ENCODE measurements at places on chromosomes 5 and 9.

GRCh38 chr5:38414348-38414747 is 142.1 kb downstream of the LIFR start:
- no peak for DNase-seq

DNA sequence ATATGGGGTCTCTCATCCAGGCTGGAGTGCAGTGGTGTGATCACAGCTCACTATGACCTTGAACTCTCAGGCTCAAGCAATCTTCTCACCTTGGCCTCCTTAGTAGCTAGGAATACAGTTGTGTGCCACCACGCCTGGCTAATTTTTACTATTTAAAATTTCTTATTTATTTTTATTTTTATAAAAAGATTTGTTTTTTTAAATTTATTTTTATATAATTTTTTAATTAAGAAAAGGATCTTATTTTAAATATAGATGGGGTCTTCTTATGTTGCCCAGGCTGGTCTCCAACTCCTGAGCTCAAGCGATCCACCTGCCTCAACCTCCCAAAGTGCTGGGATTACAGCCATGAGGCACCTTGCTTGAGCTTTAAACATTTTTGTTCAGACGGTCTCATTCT is 2.4 kb upstream of the ZCCHC7 start:
- no peak for DNase-seq

GRCh38 chr9:113488490-113488889 is 25.0 kb downstream of the RGS3 start:
- no peak for DNase-seq

GRCh38 chr5:76074487-76075065 is 8.6 kb upstream of the SV2C start:
- no peak for DNase-seq

DNA sequence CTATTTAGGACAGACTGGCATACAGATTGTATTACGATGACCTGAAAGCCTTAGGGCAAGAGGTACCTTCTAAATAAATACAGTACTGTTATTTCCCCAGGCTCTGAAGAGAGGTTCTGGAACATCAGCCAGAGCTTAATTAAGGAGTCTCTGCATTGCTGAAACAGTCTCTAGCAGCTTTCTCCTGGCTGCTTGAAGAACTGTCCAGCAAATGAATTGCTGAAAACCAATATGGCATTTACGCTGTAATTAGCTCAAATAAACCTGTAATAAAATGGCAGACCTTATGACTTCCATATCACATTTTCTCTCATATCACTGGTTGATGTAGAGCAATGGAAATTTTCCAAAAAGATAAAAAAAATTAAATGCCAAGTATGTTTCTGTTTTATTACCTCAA is 636.3 kb downstream of the GABRG2 start:
- no peak for DNase-seq

DNA sequence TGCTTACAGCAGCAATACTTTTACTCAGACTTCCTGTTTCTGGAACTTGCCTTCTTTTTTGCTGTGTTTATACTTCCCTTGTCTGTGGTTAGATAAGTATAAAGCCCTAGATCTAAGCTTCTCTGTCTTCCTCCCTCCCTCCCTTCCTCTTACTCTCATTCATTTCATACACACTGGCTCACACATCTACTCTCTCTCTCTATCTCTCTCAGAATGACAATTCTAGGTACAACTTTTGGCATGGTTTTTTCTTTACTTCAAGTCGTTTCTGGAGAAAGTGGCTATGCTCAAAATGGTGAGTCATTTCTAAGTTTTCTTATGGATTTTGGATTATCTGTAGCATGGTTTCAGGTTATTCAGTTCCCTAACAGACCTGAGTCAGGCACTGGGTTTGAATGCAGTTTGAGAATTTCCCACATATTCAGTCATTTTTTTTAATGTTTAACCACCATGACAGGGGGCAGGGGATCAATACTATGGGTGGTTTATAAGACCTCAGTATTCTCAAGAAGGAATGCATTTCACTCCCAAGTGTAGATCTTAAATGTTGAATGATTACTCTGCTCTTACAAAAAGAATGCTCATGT is at the start of gene IL7R:
Gene IL7R, plus strand, starts transcription at position 127 of the 587 bp plus-strand sequence. Its CDS starts 87 bp downstream, at position 214.
- DNase-seq = no peak

GRCh38 chr5:103510851-103511553 is 51.6 kb downstream of the NUDT12 start:
- DNase-seq = no peak

DNA sequence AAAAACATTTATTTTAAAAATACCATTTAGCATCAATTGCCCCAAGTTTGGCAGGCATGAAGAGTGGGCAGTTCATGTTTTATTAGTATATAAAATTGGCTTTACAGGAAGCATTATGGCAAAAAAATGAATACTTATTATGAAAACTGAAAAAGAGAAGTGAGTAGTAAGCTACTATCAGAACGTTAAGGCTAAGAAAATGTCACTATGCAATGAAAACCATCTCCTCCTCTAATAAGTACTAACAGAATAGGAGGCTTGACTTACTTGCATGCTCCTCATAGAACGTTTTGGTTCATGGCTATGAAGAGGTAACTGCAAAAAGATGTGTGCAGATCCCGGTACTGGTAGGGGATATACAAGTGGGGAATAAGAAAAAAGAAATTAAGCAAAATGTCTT is 23.6 kb downstream of the TICAM2 start:
- no peak for DNase-seq

GRCh38 chr5:167869125-167869524 is 422.3 kb upstream of the WWC1 start:
- no peak for DNase-seq

GRCh38 chr5:146540414-146540813 is 24.4 kb upstream of the GPR151 start:
- DNase-seq = no peak

GRCh38 chr9:125884218-125884595 is 137.0 kb downstream of the PBX3 start:
- no peak for DNase-seq

DNA sequence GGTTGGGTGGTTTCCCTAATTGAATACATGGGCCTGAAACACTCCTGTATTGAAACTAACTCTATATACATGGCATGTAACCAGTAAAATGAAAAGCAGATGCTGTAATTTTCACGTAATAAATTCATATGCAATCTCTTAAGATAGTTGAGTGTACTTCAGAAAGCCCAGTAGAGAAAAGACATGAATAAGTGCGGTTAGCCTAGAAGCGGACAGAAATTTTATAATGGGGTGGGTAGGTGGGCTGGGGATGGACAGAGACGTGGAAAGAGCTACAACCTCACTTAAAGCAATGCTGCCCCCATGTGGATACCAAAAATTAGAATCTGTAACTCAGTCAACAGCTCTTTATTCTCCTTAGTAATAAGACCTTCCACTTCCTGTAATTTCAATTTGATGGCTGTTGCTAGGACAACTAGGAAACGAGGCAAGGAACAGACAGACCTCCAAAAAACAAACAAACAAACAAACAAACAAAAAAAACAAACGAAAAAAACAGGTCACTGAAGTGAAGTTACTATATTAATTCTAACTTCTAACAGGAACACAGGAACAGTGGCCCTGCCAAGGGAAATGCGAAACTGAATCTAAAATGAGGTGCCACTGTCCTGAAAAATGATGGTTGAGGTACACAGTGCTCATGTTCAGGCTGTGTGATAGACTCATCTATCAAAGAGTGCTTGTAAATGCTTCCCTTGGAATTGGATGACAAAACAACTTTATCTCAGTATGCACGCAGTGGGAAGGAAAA is 103.4 kb upstream of the GNA14 start:
- DNase-seq = no peak

DNA sequence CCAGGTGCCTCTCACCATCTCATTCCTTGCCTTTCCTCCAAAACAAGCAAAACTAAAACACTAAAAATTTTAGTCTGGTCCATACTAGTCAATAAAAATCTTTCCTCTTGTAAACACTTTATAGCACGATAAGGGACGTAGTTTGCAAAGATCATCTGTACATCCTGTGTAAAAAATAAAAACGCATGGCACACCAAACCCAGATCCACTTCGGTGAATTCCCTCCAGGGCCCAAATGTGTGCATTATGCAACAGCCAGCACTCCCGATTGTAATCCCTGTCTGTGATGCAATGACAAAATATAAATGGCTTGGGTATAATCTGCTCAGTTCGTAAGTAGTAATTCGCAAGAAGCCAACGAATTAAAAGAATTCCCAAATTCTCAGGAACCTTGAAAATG is 1.4 kb downstream of the FAM169A start:
- no peak for DNase-seq

GRCh38 chr9:117825609-117826347 is 121.6 kb downstream of the TLR4 start:
- DNase-seq = no peak

- no peak for DNase-seq
Observed at GRCh38 chr5:127001621-127002296, 28.6 kb downstream of the MARCHF3 start.

DNA sequence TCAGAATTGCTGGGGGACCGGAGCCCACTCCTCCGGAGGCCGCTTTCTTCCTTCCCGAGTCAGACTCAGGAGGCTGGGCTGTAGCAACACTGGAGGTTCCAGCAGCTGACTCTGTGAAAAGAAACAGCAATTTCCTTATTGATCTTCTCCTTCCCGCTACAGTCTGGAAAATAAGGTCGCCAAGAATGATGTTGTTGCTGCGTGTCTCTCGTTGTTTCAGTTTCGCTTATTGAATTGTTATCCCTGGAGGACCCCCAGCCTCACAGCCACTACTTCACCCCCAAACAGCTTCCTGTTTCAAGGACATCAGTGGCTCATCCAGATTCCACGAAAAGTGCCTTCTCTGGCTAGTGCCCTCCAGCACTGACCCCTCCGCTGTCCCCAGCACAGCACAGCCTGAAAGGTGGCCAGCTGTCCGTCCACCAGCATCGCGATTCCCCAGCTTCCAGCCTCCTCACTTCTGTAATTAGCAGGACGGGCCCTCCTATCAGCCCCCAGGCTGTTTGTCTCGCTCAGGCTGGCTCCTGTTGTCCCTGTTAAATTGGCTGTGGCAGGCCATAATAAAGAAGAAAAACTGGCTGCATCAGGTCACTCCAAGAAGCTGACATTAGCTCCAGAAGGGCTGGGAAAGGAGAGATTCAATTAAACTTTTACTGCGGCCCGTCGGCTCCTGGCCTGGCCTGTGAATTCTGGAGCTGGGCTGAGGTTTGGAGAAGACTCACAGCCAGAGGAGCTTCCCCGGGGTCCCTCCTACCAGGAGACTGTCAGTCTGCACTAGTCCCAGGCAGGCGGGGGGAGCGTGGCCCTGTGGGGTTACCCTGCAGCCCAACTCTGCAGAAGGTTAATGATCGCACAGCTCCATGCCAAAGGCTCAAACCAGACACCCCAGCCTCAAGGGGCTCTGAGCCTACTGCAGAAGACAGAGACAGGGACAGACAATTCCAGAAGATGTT is 40.5 kb downstream of the OLFM1 start:
- no peak for DNase-seq

- no peak for DNase-seq
Observed at GRCh38 chr9:34171753-34172535, 6.9 kb upstream of the UBAP1 start.

- no peak for DNase-seq
Observed at GRCh38 chr9:2919347-2919746, 75.5 kb upstream of the PUM3 start.

DNA sequence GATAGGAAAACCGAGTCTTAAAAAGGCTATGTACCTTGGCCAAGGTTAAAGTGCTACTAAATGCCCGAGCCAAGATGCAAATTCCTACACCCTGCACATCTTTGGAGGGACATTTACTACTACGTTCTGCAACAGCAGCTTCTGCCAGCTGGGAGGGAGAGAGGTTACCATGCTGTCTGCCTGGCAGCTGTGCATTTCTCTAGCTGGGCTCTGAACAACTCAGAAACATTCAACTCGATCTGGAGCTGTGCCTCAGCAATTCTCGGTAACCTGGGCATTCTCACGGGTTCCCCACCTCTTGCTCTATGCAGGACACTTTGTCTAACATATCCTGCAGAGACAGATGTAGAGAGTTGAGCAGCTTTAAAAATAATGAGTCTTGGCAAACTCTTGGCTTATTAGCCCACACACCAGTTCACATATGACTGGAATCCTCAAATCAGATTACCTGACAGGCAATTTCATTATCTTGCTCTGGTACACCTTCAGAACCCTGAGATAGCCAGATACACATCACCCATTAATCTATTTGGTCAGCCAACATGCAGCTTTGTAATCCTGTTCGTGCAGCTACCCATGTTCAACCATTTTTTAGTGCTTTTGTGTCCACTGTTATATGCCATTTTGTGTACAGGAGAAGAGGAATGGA is 115.8 kb downstream of the EFNA5 start:
- no peak for DNase-seq

DNA sequence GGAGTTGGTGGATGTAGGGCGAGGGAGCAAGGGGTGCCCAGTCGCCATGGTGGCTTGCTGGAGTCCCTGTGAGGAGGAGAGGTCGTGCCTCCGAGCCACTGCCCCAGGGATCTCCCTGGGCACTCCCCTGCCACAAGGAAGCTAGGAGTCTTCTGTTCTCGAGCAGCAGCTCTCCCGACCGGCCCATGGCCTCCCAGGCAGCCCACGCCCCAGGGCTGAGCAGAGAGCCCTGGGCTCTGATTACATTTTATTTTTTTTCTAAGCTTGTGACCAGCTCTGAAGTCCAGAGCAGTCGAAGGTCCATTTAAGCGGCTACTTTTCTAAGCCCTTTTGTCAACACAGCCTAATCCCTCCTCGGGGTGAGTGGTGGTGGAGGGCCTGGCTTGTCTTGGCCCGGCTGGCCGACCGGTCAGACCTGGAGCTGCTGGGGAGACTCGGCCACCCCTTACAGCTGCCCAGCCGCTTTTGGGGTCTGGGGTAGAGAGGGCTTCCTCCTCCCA is 2.1 kb downstream of the RXRA start:
- DNase-seq = no peak

- no peak for DNase-seq
Observed at GRCh38 chr5:180079702-180080466, 8.3 kb upstream of the RNF130 start.

DNA sequence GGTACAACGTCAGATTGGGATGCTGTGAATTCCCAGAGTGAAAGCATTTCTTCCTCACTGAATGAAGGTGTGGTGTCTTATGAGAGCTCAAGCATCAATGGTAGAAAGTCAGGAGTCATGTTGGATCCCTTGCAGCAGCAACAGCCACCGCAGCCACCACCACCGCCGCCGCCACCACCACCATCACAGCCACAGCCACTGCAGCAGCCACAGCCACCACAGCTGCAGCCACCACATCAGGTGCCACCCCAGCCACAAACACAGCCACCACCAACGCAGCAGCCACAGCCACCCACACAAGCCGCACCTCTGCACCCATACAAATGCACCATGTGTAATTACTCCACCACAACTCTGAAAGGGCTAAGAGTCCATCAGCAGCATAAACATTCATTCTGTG is 62.4 kb downstream of the ZNF462 start:
- no peak for DNase-seq

GRCh38 chr5:14723701-14724132 is 59.2 kb downstream of the OTULIN start:
- no peak for DNase-seq

GRCh38 chr9:25918761-25919160 is 240.5 kb upstream of the TUSC1 start:
- DNase-seq = no peak

DNA sequence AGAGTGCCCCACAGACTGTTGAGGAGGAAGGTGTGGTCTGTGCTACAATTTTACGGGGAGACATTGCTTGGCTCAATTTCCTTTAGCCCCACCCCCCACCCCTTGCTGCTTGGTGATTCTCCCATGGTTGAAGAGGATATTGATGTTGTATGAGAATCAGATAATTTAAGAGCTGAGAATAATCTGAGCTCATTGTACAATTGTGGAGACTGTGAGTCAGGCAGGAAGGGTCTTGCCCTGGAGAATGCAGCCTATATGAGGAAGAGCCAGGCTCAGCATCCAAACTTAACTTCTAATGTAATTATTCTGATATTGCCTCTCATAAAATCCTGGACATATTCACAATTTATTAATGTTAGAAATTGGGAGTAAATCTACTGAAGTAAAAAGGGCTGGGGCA is 26.1 kb upstream of the OR2S2 start:
- DNase-seq = no peak
